ENCODE measurements at places on chromosomes 13 and 19.

GRCh38 chr19:35717665-35718344 is at the start of gene KMT2B:
KMT2B (plus strand) TSS chr19:35718003; CDS start chr19:35718019, 16 bp downstream.
- peak; percentile 94 for DNase-seq

- no peak for DNase-seq
These were observed 5.7 kb upstream of the DIAPH3 start for GRCh38 chr13:60169239-60170031.

DNA sequence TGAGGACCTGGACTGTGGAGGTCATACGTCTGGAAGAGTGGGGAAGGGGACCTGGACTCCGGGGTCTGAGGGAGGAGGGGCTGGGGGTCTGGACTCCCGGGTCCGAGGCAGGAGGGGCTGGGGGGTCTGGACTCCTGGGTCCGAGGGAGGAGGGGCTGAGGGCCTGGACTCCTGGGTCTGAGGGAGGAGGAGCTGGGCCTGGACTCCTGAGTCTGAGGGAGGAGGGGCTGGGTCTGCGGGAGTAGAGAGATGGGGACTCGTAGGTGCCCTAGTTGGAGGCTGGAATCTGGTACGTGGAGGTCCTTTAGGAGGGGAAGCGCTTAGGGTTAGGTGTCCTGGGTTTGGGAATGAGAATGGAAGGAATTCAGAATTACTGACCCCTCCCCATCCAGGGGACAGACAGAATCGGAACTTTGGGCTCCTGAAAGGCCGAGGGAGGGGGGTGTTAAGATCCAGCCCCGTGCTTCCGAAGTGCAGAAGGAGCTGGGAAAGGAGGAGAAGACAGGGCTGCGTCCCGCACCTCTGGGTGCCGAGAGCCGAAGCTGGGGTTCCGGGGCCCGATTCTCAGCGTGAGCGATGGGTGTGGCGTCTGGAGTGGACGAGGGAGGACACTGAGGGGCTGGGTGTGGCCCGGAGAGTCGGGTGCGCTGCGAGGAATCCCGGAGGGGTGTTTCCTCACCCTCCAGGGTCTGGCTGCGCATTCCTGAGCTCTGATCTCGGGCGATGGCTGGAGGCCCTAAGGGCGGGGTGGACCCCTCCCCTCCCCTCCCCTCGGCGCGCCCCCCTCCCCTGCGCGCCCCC is 608 bp downstream of the MYADM start:
- DNase-seq = peak; percentile 67

DNA sequence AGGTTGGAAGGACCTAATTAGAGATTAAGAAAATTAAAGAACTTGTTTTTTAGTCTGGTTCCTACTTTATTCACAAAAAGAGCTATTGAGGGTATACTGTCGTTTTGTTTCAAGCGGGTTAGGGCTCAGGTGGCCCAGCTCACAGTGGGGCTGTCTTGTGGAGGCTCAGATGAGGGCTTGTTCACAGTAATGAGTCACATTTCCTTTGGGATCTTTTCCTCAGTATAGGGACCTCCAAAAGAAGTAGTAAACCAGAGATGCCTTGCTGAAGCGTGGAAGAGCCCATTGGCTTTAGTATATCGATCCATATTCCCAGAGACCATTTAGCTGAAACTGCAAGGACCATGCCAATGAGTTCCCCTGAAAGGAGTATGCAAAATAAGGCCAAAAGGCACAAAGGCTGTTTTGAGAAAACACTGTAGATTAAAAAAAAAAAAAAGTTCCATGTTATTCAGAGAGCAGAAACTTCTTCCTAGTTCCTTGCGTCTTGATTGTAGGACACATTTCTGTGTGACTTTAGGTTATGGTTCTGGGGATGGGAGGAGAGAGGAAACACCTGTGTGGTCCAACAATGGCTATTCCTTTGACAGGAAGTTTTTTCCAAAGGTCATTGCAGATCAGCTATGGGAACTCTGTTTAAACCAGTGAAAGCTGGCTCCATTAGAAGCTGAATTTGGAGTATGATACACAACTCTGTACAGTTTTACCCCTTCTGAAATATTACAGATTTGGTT is 32.8 kb upstream of the GPI start:
- no peak for DNase-seq

- DNase-seq = peak; percentile 22
These were observed 20.0 kb downstream of the ENOX1 start for GRCh38 chr13:43766725-43767124.

DNA sequence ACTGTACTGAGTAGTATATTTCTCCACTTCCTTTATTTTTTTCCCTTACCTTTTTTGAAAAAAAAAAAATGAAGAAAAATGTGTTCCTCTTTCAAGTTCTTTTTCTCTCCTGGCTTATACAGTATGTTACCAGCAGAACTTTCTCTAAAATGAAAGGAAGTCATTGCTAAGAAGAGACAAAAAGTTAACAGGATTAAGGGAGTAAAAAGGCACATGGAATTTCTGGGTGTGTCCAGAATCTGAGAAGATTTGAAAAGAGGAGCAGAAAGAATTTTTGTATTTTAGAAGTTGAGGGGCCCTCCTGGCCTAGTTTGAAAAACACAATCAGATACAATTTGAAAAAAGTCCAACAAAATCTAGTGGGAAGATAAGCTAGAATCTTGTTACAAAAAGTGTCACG is 21.0 kb upstream of the TRIM13 start:
- DNase-seq = no peak

DNA sequence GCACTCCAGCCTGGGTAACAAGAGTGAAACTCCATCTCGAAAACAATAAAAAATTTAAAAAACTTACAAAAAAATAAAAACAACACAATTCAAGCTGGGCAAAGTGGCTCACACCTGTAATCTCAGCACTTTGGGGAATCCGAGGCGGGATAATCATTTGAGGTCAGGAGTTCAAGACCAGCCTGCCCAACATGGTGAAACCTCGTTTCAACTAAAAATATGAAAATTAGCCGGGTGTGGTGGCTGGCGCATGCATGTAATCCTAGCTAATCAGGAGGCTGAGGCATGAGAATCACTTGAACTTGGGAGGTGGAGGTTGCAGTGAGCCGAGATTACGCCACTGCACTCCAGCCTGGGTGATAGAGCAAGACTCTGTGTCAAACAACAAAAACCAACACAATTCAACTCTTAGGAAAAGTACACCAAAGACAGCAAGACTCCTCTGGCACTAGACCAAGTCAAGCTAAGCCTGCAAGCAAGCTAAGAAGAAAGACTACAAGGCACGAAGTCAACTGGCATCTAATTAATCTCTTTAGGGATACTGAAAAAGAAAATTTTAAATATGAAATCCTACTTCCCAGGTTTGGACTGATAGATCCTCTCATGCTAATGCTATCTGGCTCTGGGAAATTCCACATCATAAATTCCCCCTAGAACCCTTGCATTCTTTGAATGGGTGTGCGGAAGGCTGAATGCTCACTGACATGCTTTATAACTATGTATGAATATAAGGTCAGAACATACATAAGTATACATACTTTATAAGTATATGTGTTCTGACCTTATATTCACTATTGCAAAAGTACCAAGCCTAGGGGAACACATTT is 7.9 kb downstream of the PBX4 start:
- DNase-seq = no peak

DNA sequence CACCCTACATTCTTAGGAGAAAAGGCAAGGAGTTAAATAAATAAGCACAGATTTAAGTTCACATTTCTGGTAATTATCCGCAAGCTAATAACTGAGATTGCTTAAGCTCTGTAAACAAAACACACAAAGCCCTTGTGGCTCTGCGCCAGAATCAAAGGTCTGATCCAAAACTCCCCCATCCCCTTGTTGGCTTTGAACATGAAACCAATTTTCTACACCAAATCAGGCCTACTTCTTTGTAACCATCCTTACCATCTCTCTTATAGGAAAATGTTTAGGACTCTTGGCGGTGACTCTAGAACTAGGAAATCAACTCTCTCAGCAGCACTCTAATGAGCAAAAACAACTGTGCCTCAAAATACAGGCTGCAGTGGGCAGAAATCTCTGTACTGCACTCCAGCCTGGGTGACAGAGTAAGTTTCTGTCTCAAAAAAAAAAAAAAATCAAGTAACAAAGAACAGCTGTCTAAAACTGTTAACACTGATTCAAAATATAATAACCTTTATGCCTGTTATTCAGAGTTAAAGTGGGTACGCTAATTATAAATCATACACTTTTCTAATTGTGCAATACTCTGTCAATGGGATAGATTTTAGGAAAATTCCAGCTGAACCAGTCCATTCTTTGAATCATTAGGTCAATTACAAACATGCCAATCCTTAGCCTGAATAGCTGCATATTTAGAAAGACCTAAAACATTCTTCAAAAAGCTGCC is 25.8 kb downstream of the ABCC4 start:
- DNase-seq = peak; percentile 72

- no peak for DNase-seq
These were observed 1534.6 kb upstream of the MIR17HG start for GRCh38 chr13:89812856-89813255.

GRCh38 chr19:33905937-33906577 is 109.4 kb downstream of the KCTD15 start:
- DNase-seq = peak; percentile 25

DNA sequence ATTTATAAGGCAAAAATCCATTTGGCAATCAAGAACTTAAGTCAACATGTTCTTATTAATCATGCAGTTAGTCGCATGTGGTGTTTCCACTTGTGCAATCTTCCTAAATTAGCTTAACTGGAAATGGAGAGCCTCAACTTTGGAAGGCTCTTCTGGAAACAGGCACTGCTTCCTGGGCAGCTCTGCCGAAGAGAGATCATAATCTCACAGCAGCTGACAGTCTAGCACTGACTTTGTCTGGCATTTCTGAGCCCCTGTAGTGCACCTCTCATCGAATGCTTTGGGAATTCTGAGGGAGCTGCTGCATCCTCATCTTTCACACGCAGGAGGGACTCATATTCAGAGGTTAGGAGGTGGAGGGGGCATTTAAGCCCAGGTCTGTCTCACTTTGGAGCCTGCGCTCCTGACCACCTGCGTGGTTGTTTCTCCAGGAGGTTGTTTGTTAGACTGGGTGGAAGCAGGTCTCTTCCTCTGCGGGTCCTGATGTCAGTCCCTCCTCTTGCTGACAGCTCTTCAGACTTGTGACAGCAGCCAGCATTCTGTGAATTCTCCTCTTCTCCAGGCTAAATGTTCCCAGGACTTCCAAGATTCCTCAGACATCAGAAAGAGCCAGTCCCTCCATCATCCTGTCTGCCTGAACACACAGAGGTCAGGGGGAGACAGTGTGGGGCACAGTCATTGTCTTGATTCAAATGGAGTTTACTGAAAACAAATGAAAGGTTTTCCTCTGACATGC is 100.4 kb upstream of the GJB6 start:
- DNase-seq = peak; percentile 39

GRCh38 chr19:46181388-46181779 is 33.3 kb downstream of the IGFL2 start:
- no peak for DNase-seq

- peak; percentile 90 for DNase-seq
These were observed 21.0 kb upstream of the DPP9 start for GRCh38 chr19:4744451-4745174.

DNA sequence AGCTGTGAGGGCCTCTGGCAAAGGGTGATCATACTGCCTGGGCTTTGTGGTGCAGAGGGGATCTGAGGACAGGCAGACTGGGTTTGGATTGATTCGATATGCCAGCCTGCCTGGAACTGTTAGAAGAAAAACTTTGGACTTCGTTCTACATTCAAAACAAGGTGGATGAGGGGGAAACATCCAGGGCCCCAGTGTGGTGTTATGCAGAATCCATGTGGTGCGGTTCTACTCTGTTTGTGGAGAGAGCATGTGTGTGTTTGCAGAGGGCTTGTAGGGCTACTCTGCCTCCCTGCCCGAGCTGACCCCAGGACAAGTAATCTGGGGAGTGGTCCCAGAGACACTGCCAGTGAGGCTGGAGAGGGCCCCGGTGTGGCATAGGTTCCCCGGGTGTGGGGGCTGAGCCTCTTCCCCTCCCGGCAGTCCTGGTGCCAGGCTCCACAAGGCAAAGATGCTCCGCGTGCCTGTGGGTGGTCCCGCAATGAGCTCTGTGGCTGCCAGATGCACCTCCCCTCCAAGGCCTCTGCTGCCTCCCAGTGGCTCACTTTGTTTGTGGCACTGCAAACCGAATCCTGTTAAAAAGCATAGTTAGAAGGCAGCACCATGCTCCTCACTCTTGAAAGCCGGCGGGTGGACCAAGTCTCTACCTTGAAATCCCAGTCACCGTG is 22.3 kb upstream of the TFDP1 start:
- peak; percentile 66 for DNase-seq

GRCh38 chr13:29771247-29771646 is 79.2 kb downstream of the UBL3 start:
- no peak for DNase-seq

GRCh38 chr13:44938854-44939253 is 50.4 kb downstream of the NUFIP1 start:
- DNase-seq = no peak

GRCh38 chr19:709965-710571 is 1.3 kb downstream of the PALM start:
- no peak for DNase-seq

- DNase-seq = peak; percentile 18
These were observed 1787.3 kb downstream of the SLITRK5 start for GRCh38 chr13:89458456-89458855.

DNA sequence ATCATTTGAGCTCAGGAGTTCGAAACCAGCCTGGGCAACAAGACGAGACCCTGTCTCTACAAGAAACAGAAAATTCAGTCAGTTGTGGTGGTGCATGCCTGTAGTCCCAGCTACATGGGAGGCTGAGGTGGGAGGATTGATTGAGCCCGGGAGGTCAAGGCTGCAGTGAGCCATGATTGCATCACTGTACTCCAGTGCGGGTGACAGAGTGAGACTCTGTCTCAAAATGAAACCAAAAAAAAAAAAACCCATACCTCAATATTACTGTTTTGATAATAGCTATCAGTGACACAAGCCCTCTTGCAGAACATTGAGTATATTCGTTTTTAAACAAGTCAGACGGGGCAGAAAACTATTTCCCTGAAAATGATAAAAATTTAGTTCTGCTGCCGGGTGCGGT is 16.2 kb downstream of the ZNF791 start:
- no peak for DNase-seq

GRCh38 chr19:38281811-38282566 is 17.6 kb downstream of the SPINT2 start:
- DNase-seq = no peak

- no peak for DNase-seq
These were observed 143.7 kb downstream of the FREM2 start for GRCh38 chr13:38830442-38831045.

- no peak for DNase-seq
These were observed 6.1 kb downstream of the FSD1 start for GRCh38 chr19:4310247-4311121.

DNA sequence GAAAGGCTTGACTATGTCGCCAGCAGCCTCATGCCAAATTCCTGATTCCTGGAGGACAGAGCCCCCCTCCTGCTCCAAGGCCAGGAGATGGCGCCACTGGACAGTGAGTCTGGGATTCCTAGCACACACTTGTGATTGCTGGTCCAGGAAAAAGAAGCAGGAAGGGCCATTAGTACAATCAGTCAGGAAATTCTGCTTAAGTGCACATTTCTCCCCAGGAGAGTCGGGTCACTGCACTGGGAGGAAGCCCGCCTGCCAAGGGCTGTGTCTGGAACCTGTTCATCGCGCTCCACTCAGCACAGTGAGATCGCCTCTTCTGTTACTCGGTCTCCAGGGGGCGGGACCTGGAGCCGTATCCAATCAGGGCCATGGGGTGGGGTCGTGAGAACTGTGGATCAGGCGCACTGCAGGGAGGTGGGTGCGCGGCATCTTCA is 65.1 kb downstream of the ZNF823 start:
- DNase-seq = peak; percentile 63
